ENCODE measurements at places on chromosomes 11 and 22.

GRCh38 chr11:124190298-124191139 lies 7.4 kb downstream of the OR10D3 start:
- DNase-seq = no peak

DNA sequence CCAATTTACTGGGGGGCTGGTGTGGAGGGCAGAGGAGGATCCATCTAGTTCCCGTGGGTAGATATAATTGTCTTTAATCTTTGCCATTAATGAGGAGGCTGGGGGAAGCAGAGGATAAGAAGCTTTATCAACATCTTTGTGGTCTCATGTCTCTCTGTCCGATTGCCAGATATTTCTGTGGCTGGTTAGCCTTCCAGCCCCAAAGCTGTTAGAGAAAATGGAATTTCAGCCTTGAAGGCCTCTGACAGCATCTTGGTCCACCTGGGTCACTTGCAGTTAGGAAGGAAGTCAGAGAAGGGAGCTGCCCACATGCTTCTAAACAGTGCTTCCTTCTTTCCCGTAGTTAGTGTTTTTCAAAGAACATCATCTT lies 56.9 kb downstream of the ABTB2 start:
- no peak for DNase-seq

DNA sequence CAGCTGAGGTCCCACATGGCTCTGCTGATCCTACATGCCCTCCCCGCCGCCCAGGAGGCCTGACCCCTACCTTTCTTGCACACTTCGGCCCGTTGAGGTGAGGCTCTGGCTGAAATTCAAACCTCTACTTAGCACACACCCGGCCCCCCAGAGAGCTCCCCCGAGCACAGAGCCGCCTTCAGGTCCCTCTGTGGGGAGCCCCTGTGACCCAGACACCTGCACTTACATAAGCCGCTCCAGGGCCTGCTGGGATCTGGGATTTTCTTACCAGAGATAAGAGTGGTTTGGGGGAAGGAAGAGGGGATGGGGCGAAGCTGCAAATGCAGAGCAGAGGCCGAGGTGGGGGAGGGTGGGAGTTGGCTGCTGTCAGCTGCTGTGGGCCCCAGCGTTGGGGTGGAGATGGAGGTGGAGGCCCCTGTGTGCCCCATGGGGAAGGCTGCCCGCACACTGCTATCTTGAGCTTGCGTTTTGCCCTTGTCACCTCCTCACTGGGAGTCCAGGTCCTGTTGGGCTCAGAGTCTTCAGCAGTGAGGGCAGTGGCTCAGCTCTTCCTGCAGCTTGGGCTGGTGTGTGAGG lies 30.6 kb downstream of the CAPN1 start:
- no peak for DNase-seq

GRCh38 chr11:77142091-77142975 lies 14.3 kb downstream of the MYO7A start:
- DNase-seq = no peak

- no peak for DNase-seq
Observed at GRCh38 chr11:12990162-12990480, 19.0 kb upstream of the RASSF10 start.

Measured in renal cortical epithelial cell (primary cell).